ENCODE measurements at places on chromosomes 3 and 15.

GRCh38 chr3:140461250-140461649 is 216.6 kb upstream of the TRIM42 start:
- DNase-seq, result no peak

GRCh38 chr3:179236669-179237301 is 14.1 kb downstream of the KCNMB3 start:
- no peak for DNase-seq

GRCh38 chr15:92779874-92780273 is 120.2 kb upstream of the CHD2 start:
- no peak for DNase-seq

DNA sequence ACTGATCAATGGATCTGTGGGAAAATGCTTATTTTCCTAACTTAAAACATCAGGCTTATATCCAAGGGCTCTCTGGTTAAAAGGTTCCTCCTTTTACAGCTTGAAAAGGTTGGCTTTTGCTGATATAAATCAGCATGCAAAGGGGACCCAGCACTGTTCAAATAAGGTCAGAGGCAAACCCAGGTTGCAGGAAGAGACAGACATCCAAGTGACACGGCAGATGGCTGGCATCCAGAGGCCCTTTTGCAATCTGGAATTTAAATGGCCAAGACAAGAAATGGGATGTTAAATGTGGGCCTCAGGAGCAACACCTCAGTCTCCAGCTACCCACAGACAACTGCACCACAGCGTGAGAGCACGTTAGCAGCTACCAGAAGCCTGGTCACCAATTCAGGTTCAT is 6.3 kb downstream of the SH3BP5 start:
- no peak for DNase-seq

DNA sequence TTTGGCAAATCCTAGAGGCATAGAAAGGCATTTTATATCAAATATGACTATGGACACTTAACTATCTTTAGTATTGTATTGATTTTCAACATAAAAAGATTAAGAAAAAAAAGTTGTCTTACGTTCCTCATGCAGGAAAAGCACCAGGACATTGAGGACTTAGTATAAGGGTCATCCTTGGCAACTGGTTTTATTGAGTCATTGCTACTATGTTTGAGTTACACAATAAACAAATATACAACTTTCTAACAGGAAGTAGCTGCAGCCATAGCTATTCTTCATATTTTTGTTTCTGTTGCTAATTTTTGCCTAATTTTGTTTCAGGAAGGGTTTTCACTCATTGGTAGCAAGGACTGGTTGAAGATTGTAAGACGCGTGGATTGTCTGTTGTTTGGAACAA is 93.0 kb downstream of the NPTN start:
- no peak for DNase-seq

DNA sequence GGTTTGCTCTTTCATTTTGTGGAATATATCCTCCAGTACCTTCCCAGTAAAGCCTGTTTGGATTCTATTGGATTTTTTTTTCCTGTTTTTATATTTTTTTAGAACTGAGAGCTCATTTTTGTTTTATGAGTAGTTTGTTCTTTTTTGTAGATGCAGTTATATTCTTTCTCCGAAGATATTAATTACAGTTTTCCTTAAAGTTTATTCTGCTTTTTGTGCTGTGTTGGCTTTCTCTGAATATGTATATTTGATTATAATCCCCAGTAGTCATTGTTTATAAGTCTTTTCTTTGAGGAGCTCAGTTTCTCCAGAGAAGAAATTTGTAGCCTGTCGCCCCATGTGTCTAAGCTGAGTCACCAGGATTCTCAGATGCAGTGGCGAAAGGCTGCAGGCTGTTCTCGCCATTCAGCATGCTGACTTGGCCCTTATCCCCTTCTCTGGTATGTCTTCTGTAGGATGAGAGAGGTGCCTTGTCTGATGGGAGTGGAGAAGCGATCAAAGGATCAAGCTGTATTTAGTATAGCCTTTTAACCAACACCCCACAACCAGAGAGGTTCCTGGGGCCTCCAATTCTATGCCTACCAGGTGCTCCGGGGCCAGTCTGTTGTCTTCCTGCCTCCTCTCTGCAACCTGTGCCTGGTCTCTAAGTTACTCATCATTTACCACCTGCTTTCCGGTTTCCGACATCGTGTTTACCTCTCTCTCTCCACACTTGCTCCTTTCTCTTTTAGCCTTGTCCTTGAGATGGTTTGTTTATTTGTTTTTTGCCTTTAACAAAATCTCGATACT is 31.7 kb upstream of the MFSD1 start:
- no peak for DNase-seq

DNA sequence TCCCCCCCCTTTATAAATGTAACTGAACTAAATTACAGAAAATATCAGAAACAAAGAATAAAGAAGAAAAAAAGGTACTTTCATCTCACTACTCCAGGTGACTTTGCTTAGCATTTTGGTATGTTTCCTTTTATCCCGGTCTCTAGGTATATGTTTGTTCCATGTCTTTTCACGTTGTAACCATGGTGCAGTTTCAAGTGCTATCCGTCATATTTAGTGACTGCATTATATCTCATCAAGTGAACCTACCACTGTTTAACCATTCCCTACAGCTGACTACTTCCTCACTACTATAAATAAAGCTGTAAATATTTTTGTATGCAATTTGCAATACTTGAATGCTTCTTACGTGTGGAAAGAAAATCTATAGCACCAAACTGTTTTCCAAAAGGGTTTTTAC is 2.2 kb downstream of the BTBD1 start:
- DNase-seq, result no peak

DNA sequence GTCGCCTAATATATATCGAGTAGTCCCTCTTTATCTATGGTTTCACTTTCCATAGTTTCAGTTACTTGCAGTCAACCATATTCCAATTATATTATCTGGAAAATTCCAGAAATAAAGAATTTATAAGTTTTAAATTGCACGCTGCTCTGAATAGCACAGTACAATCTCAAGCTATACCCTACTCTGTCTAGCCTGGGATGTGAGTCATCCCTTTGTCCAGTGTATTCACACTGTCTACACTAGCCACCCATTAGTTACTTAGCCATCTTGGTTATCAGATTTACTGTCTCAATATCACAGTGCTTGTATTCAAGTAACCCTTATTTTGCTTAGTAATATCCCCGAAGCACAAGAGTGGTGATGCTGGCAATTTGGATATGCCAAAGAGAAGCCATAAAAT is 72.1 kb upstream of the EOMES start:
- no peak for DNase-seq

DNA sequence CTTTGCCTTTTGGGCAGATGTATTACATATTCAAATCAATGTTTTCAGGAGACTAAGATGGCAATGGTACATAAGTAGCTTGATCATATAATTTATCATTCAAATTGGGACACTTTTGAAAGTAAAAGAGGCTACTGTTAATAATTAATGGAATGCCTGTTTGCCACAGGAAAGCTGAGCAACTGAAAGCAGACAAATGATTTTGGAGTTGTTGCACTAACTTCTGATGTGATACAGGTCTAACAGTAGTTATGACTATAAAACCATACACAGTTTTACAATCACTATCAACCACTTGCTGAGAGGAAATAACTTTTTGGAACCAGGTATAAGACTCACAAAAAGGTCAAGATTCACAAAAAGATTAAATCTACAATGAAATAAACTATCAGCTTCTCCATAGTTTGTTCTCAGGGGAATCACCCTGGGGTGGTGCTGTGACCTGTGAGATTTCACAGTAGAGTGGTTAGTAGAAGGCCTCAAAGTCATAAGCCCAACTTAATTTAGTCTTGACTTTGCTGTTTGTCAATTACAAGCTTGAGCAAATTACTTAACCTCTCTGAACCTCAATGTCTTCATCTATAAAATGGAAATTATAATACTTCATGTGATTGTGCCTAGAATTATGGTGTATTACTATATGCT is 42.7 kb downstream of the HHLA2 start:
- DNase-seq, result no peak

GRCh38 chr15:31051496-31052080 is 49.9 kb downstream of the TRPM1 start:
- no peak for DNase-seq

GRCh38 chr3:99714146-99714545 is 75.8 kb downstream of the COL8A1 start:
- DNase-seq, result no peak

GRCh38 chr3:32004113-32004765 is 22.7 kb downstream of the ZNF860 start:
- no peak for DNase-seq

GRCh38 chr15:87739866-87740265 is 516.7 kb downstream of the NTRK3 start:
- no peak for DNase-seq

DNA sequence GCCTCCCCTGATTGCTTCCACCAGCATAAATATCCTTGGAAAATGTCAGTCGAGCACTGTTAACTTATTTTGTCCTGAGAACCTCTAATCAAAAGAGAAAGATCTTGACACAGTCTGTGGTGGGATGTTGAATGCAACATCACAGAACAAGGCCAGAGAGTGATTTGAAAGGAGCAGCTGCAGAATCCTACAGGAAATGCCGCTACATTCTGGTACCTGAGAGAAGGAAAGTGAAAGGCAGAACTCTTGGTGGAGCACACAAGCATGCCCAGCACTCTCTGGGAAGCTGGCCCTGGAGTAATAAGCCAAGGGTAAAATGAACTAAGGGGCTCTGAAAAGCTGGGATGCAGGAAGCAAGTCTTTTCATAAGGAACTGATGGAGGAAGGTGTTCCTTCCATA is 75.8 kb downstream of the CBLB start:
- DNase-seq, result no peak

GRCh38 chr15:38470816-38471215 is 16.9 kb downstream of the FAM98B start:
- no peak for DNase-seq

DNA sequence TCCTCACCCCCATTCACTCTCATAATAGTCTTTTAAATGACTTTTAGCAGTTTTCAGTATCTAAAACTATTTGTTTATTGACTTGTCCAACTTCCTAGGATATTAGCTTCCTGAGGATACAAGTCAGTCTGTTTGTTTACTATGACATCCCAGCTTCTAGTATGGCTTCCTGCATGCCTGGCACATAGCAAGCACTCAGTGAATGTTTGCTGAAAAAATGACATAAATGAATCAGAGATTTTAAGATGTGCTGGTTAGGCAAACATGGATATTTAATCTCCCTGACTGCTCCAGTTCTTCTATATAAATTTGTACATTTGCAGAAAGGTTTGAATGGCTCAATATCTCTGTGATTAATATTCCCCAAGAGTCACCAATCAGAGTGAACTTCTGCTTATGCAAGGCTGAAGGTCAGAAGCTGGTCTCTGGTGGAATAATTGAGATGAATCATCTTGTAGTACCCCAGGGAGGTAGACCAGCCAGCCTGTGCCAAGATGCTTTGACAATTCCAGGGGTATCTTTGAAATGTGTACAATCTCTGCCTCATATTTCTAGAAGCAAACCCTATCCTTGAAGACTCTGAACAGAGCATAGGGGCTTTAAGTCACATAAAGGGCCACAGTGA is 219.0 kb upstream of the LMCD1 start:
- DNase-seq, result no peak

All from activated CD4-positive, alpha-beta T cell treated with anti-CD3 and anti-CD28 coated beads, Interleukin-2, amount 50 U/mL, for 4 hours (primary cell).